Naive thymus-derived CD4-positive, alpha-beta T cell (primary cell): ENCODE measurements at places on chromosomes 1 and 21. TPM values are rescaled to one million over a fixed set of nuclear protein-coding genes. Genes with fewer than 3 reads are reported as not detected.

- no peak for DNase-seq
Observed at GRCh38 chr1:87450615-87451209, 122.0 kb downstream of the LMO4 start.

DNA sequence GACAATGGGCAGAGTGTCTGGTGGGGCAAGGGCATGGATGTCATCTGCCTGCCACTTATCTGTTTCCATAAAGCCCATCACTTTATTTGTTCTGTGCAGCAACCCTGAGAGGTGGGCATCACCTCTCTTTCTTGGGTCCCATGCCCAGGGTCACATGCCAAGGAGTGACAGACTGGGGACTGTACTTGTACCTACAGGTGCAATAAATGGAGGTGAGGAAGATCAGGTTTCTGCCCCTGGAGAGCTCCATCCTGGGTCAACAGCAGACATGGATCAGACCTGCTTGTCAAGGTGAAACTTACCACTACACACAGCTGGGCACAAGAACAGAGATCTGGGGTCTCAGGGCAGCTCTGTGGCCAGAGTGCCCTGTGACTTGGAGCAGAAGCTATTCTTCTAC, 18.4 kb upstream of the PRDM16 start:
- no peak for DNase-seq

- DNase-seq: no peak
Observed at GRCh38 chr1:209646558-209646957, 5.7 kb downstream of the LAMB3 start.

The AQP10 gene
- not detected for total RNA-seq

DNA sequence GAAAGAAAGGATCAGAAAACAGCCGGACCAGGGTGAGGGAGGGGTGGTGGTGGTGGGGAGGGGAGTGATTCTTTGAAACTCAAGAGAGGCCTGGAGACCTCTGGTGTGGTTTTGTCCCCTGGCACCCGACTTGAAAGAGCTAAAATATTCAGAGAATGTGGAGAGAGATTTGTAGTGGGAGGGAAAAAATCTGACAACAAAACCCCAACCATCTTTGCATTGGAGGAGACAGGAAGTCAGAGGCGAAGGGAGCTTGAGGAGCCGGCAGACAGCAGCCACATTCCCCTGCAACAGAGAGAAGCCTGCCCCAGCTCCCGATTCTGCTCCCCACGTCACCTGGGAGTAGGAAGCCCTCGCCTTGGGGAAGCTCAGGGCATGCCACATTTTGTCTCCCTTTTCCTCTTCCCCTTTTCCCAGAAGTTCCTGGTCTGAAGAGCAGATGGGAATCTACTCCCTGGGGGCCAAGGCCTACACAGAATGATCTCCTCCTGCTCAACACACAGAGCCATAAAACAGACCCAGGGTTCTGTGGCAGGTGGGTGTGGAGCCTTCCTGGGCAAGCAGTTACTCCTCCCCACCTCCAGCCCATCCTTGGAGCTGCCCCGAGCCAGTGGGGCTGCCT, 84.9 kb downstream of the ITPKB start:
- DNase-seq: no peak

DNA sequence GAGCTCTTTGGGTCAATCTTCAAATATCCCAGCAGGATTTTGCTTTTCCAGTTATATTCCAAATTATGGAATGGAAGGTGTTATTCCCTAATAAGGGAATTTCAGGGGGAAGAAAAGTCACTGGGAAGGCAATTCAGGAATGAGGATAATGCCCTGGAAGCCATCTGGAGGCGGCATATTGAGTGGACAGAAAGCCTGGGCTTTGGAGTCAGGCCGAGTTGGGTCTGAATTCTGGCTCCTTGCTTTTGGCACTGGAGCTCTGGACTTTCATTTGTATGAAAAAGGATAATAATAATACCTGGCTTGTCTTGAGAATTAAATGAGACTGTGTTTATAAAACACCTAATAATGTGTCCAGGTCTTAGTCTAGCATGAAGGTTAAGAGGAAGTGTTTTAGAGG, 16.5 kb downstream of the GREM2 start:
- DNase-seq: no peak

- no peak for DNase-seq
Observed at GRCh38 chr1:187985145-187985896, 1156.6 kb downstream of the PLA2G4A start.
